H1 (cell line): ENCODE measurements at places on chromosomes 16 and 17.

DNA sequence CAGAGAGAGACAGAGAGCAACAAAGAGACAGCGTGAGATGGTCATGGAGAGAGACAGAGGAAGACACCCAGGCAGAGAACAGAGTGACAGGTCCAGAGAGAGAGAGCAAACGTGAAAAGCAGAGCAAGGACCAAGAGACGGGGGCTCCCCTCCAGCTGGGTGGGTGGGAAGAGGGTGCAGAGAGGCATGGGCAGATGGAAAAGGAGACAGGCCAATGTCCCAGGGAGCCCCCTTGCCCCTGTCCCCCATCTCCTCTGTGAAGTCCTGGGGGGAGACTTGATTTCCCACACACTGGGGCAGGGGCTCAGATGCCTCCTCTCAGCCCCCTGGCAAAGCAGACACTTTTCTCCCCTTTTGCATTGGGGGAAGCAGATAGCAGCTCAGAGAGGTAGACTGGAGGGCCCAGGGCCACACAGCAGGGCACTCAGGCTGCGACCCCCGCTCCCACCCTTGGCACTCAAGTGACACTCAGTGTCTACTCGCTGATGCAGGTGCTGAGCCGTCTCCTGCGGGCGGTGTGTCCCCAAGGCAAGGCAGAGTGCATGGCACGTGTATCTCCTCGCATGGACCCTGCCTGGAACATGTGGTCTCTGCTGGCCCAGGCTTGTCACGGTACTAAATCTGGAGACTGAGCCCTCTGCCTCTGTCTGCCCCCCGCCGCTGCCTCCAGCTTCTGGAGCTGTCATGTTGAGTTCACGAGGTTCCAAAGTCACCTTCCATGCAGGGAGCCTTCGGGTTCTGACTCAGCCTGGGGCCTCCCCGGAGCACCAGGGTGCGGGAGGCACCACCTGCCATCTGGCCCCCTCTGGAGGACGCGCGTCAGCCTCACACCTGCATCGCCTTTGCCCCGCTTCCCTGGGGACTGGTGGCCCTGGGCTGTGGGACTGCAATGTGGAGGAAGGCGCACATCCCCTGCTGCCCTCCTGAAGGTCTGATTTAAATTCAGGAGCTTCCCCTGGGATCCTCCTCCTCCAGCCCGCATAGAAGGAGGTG, 215.9 kb upstream of the GSE1 start:
- no peak for DNase-seq

DNA sequence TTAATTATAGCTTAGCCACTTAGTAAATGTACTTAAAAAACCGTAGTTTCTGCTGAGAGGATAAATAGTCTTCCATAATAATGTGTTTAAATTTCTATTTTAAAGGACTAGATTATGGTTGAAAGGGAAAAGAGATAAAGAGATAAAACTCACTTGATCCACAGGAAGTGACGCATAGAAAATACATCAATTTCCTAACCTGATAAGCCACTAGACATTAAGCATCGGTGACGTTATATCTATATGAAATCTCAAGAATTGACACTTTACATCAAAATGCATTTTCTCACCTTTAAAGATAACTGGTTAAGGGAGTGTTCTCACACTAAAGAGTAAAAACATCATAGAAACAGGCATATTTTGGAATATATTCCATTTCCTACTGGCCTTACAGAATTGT, 5.8 kb downstream of the FBXO47 start:
- no peak for DNase-seq

GRCh38 chr17:44894642-44895041, 4.6 kb downstream of the EFTUD2 start:
- DNase-seq: no peak

- DNase-seq: no peak
Observed at GRCh38 chr17:43931062-43931571, 11.2 kb downstream of the PPY start.
